Motor neuron (in vitro differentiated cells): ENCODE measurements at places on chromosomes 6 and 20. TPM values are rescaled to one million over a fixed set of nuclear protein-coding genes. Genes with fewer than 3 reads are reported as not detected.

Gene CCN6
- total RNA-seq, result 0.78 and 0.97 TPM in 2 replicates

Gene PHF10
- 23.2 and 24.8 TPM in 2 replicates for total RNA-seq

Gene PROKR2
- total RNA-seq, result 0.26 TPM in 1 of 2 replicates, not detected in the other

Gene OOEP
- total RNA-seq, result not detected in 2 replicates

Gene UBE2J1
- total RNA-seq, result 26.2 and 27.2 TPM in 2 replicates

Gene OR10C1
- total RNA-seq, result 0.40 and 2.0 TPM in 2 replicates

Gene EBF4
- 14.3 and 19.3 TPM in 2 replicates for total RNA-seq

Gene SYCP2L
- total RNA-seq, result not detected in 2 replicates

Gene HSPA12B
- total RNA-seq, result 0.49 and 0.52 TPM in 2 replicates

Gene HLA-DQA1
- 0.23 TPM in 1 of 2 replicates, not detected in the other for total RNA-seq

Gene SAMD3
- 0.69 and 0.88 TPM in 2 replicates for total RNA-seq

Gene ADGB
- total RNA-seq, result 0.17 and 0.50 TPM in 2 replicates

Gene SULF2
- total RNA-seq, result 81.8 and 86.2 TPM in 2 replicates

Gene TGM2
- 0.14 and 0.17 TPM in 2 replicates for total RNA-seq

Gene CRISP2
- 0.29 TPM in 1 of 2 replicates, not detected in the other for total RNA-seq

Gene SAMD5
- total RNA-seq, result 3.5 and 4.3 TPM in 2 replicates

Gene TGM3
- total RNA-seq, result 0.05 and 0.06 TPM in 2 replicates

Gene ATP6V1G2
- 4.3 and 7.2 TPM in 2 replicates for total RNA-seq

Gene ADAM33
- total RNA-seq, result 0.17 and 0.23 TPM in 2 replicates

Gene ZNF831
- total RNA-seq, result 0.11 and 0.25 TPM in 2 replicates

Gene CRIP3
- 0.81 and 2.2 TPM in 2 replicates for total RNA-seq

Gene NOTCH4
- total RNA-seq, result 2.9 and 3.1 TPM in 2 replicates

Gene DEF6
- 0.69 and 1.4 TPM in 2 replicates for total RNA-seq

Gene TAGAP
- total RNA-seq, result 0.14 and 0.19 TPM in 2 replicates

Gene RFX6
- total RNA-seq, result not detected in 2 replicates

Gene SAMD10
- 3.6 and 4.9 TPM in 2 replicates for total RNA-seq

Gene PPP1R3G
- 1.7 and 2.2 TPM in 2 replicates for total RNA-seq

Gene CLVS2
- 11.7 and 12.5 TPM in 2 replicates for total RNA-seq

Gene FNDC11
- 1.9 and 3.0 TPM in 2 replicates for total RNA-seq

Gene BANF2
- not detected in 2 replicates for total RNA-seq

Gene SPATS1
- total RNA-seq, result not detected in 2 replicates

Gene BPIFB2
- 0.46 TPM in 1 of 2 replicates, not detected in the other for total RNA-seq

Gene BMP2
- 1.1 and 1.8 TPM in 2 replicates for total RNA-seq

Gene SGK2
- 0.62 and 1.3 TPM in 2 replicates for total RNA-seq

Gene C4A
- total RNA-seq, result 12.3 and 14.9 TPM in 2 replicates

Gene ADAT2
- 18.8 and 22.2 TPM in 2 replicates for total RNA-seq

Gene GPR63
- 4.3 and 5.1 TPM in 2 replicates for total RNA-seq

Gene SIRPA
- total RNA-seq, result 5.4 and 5.8 TPM in 2 replicates

Gene ABHD16B
- total RNA-seq, result not detected in 2 replicates

Gene COL21A1
- 107 and 124 TPM in 2 replicates for total RNA-seq

Gene SIRPB2
- total RNA-seq, result 0.08 and 0.14 TPM in 2 replicates
